Epithelial cell of prostate (primary cell): ENCODE measurements at places on chromosomes 16 and 17.

- DNase-seq, result peak; percentile 84
These were observed 25.9 kb downstream of the RNF43 start for GRCh38 chr17:58391302-58391984.

DNA sequence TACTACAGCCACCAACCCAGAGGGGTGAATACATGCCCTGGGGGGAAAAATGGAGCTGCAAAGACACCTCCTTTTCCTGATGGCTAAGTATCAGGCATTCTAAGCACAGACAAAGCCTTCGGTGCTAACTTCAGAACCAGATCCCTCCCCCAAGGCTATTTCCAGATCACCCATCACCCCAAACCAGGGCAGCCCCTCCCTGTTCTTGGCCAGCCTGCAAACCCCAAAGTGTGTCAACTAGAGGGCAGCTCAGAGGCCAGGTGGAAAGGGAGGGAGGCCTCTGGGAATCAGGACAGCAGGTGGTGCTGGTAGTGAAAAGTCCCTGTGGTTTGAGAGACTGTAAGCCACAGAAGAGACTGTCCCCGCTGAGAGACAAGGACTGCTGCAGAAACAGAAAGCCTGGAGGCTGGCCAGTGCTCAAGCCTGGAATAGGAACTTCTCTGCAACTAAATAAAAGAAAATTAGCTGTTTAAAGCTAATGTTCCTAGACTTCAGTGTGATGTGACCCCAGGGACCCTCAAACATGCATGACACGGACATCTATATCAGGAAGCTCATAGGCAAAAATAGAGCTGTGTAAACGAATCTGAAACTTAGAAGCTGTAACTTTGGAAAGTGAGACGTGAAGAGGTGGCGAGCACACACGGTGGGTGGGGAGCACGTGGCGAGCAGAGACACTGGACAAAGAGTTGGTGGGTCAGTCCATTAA is 9.1 kb downstream of the TUBG1 start:
- peak; percentile 16 for DNase-seq

- DNase-seq, result no peak
These were observed 7.5 kb downstream of the CACNG1 start for GRCh38 chr17:67051837-67052236.

DNA sequence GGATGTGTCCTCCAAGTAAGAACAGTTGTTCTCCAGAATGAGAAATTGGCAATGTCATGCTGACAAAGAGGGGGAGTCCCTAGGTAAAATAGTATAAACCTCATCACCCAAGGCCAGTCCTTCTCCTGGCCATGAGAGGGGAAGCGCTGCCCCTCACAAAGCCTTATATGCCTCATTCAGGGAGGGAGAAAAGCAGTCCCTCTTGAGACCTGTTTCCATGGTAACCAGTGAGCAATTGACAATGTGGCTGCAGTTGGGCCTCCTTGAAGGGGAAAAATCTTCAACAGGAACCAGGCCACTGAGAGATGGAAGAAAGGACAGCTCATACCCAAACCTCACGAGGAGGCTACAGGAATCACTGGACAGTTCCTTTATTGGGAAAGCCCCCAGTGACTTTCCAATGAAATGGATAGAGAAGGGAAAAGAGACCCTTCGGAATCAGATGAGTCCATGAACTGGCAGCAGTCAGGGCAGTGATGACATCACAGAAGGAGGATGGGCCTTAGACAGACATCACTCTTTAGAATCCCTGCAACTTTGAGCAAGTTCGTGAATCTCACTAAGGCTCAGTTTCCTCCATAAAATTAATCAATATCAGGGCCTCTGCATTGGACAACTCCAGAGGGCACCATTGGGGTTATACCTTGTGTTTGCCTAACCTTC is 275.7 kb downstream of the TOX3 start:
- no peak for DNase-seq

- DNase-seq, result no peak
These were observed 8.5 kb upstream of the PRSS22 start for GRCh38 chr16:2866431-2866830.

DNA sequence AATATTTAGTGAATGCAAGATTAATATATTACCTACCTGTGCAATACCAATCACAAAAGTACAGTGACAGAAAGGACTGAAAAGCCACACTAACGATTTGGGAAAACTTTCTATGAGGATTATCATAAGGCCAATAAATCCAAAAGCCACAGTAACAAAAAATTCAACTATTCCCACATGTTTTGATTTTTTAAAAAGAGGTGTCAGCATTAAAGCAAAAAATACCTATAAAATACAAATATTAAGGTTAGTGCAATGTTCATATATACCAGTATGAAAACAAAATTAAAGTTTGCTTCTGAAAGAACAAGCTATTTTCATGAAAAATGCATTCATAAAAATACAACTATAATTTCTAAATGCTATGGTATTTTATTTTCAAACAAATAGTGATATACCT is 24.3 kb downstream of the ABCA5 start:
- DNase-seq, result no peak

- no peak for DNase-seq
These were observed 10.9 kb downstream of the SLC9A5 start for GRCh38 chr16:67259705-67260104.

- DNase-seq, result no peak
These were observed 124.1 kb downstream of the PRKCA start for GRCh38 chr17:66426397-66427033.
